ENCODE measurements at places on chromosomes 11 and 22. TPM values are rescaled to one million over a fixed set of nuclear protein-coding genes. Genes with fewer than 3 reads are reported as not detected.

DNA sequence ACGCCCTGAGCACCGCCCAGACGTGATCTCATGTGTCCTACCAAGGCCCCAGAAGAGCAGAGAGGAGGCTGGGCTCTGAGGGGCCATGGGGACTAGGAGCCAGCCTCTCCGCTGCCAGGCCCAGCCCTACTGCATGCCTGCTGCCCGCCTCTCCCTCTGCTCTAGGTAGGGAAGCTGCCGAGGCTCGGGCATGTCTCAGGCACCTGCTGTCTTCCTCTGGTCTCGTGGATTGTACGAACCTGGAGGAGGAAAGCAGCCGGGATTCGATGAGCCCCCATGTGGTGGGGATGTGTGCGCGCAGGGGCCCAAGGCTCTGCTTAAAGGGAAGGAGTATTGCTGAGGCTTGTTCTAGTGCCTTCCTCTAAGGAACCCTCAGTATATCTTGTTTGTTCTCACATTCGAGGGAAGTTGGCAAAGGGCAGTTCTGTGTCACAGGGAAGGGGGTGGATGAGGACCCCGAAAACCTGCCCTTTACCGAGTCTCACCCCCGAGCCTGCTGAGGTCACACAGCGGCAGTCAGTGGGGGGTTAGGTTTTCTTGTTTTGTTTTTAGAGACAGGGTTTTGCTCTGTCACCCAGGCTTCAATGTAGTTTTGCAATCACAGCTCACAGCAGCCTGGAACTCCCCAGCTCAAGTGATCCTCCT lies 21.2 kb downstream of the DAGLA start:
- H3K4me1 ChIP-seq, result peaks cover 56% of the 10 kb centered on the region
- H3K27ac ChIP-seq, result peak overlapping the region; percentile 96
- H3K4me3 ChIP-seq, result no peak overlapping the region
- H3K27me3 ChIP-seq, result no peaks in the 10 kb centered on the region

SCYL1 gene
- 98.1 TPM for total RNA-seq

DNA sequence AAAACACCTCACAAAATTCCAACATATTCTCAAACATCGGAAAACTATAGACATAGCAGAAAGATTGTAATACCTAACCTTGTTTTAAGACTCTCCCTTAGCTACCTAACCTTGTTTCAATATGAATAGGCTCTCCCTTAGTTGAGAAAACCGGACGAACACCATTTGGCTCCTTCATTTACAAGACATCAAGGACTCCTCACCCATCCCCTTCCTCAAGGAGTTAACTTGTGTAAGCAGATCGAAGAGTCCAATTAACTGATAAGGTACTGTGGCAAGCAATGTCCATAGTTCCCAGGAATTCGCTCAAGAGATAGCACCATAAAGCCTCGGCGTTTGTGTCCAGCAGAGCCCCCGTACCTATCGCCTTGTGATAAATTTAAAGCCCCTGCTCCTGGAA lies 4.6 kb upstream of the ACRV1 start:
- H3K4me3 ChIP-seq, result no peak overlapping the region
- DNase-seq, result no peak
- H3K36me3 ChIP-seq, result no peaks in the 10 kb centered on the region

DNA sequence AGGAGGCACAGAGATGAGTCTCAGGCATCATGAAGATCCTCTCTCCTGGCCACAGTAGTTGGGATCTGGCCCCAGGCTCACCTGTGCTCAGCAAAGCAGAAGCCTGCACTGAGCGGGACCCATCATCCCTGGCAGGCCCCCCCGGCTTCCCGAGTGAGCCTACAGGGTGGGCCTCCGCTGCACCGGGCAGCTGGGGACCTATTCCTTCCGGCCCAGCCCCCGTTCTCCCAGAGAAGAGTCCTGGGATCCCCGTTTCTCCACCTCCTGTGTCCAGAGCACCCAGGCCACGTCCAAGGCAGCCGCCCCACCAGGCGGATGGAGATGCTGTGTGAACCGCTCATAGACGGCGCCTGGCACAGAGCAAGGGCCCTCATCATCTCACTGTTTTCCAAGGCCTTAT lies 52.5 kb downstream of the ANO1 start:
- DNase-seq, result no peak
- no peaks in the 10 kb centered on the region for H3K36me3 ChIP-seq
- no peak overlapping the region for H3K27ac ChIP-seq
- peaks cover 10% of the 10 kb centered on the region for H3K4me1 ChIP-seq
- no peaks in the 10 kb centered on the region for H3K27me3 ChIP-seq
- H3K4me3 ChIP-seq, result no peak overlapping the region

Data from esophagus muscularis mucosa (tissue), 4 donors.